Putamen (tissue), 1 donor: ENCODE measurements at places on chromosomes 1 and 21.

- DNase-seq = no peak
Measured at GRCh38 chr1:174258148-174258550, 98.8 kb downstream of the RABGAP1L start.

GRCh38 chr21:28459193-28459592, 533.5 kb downstream of the LTN1 start:
- no peak for DNase-seq

GRCh38 chr1:89735479-89735878, 85.4 kb upstream of the LRRC8D start:
- DNase-seq = no peak

- DNase-seq = no peak
Measured at GRCh38 chr1:241551759-241552638, 19.8 kb downstream of the KMO start.

DNA sequence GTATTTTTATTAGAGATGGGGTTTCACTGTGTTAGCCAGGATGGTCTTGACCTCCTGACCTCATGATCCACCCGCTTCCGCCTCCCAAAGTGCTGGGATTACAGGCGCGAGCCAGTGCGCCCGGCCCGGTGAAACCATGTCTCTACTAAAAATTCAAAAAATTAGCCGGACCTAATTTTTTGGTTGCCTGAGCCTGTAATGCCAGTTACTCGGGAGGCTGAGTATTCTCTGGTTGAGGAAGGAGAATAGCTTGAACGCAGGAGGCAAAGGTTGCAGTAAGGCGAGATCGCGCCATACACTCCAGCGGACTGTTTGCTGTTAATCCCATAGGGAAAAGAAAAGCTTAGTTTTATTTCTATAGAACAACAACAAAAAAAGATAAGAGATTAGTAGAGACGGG, 29.9 kb upstream of the HJV start:
- DNase-seq = no peak

GRCh38 chr1:92909321-92909720, 51.9 kb downstream of the DIPK1A start:
- no peak for DNase-seq

DNA sequence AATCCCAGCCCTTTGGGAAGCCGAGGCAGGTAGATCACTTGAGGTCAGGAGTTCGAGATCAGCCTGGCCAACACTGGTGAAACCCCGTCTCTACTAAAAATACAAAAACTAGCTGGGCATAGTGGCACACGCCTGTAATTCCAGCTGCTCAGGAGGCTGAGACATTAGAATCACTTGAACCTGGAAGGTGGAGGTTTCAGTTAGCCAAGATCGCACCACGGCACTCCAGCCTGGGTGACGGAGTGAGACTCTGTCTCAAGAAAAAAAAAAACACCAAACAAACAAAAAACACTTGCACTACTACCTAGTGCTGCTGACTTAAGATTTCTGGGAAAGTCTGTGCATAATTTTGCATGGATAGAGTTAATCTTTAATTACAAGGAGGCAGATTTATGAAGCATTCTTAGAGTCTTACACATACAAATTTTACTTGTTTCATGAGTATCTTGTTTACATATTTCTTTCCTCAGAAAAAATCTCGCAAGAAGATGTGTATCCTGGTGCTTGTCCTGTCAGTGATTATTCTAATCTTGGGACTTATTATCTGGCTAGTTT, 8.7 kb upstream of the PPP1R8 start:
- no peak for DNase-seq

DNA sequence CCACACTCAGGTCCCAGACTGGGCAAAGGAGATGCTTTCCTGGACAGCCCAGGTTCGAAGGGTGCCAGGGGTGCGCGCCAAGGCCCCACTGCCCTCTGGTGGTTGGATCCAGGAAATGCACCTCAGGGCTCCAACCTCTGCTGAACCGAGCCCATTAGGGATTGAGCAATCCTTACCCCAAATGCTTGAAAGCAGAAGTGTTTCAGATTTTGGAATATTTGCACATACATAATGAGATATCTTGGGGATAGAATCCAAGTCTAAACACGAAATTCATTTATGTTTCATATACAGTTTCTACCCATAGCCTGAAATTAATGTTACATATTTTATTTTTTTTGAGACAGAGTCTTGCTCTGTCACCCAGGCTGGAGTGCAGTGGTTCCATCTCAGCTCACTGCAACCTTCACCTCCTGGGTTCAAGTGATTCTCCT, 57.4 kb downstream of the SLC9A1 start:
- no peak for DNase-seq

GRCh38 chr1:210750468-210750867, 383.5 kb downstream of the KCNH1 start:
- DNase-seq = peak; percentile 49

GRCh38 chr1:212283741-212284140, 1.5 kb upstream of the PPP2R5A start:
- no peak for DNase-seq

- DNase-seq = no peak
Measured at GRCh38 chr1:167223144-167224103, 2.7 kb downstream of the POU2F1 start.

DNA sequence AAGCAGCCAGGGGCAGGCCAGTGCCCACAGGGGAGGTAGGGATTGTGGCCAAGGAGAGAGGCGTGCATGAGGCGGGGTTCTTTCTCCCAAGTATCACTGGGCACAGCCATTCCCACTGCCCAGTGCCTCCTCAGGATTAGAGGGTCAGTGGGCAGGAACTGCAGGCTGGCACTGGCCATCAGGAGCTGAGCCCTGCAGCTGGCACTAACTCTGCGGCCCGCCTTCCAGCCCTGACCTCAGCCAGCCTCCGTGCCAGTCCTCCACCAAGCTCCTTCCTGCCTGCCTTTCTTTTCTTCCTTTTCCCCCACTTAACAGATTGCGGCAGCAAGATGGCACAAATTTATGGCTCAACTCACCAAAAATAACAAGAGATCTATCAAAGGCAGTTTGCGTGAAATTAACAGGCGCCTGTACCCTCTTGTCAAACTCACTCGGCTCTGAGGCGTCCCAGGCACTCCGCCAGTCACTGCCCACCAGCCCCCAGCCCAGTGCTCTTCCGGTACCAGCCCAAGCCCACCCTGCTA, 11.1 kb downstream of the ADGRB2 start:
- peak; percentile 70 for DNase-seq

GRCh38 chr21:42537106-42537742, 23.6 kb downstream of the SLC37A1 start:
- no peak for DNase-seq

DNA sequence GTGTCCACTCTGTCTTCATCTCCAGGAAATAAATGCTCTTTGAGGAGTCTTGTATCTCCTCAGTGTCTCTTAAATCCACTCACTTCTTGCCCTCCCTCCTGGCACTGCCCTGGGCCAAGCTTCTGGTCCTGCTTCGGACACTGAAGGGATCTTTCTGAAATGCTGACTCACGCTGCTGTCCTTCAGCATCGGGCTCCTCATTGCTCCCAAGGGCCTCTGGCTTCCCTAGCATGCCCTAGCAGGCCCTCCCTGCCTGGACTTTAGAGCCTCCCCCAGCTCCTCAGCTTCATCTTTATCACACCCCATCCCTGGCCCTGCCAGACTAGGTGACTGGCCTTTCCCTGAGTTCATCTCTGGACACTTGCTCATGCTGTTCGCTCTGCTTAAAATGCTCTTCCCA, 96.6 kb downstream of the FOXD2 start:
- no peak for DNase-seq

GRCh38 chr1:32861904-32862695, 8.6 kb downstream of the FNDC5 start:
- DNase-seq = no peak

GRCh38 chr1:159939678-159940002, 5.8 kb downstream of the IGSF9 start:
- DNase-seq = no peak

DNA sequence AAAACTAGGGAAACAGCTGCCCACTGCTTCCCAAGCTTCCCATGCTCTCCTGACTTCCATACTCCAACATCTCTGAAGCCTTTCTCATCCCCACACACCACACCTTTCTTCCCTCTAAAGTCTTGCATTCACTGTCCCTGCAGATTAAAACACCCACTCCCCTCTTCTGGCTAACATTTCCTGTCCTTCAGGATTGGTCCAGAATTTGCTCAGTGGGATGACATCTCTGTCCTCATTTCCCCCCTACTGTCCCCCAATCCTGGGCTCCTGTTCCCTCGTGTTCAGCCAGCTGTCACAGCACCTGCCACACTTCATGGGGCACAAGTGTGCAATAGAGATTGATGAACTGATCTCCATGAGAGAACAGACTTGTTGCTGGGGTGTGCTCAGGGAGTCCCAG, 82.7 kb downstream of the KCND3 start:
- DNase-seq = no peak

DNA sequence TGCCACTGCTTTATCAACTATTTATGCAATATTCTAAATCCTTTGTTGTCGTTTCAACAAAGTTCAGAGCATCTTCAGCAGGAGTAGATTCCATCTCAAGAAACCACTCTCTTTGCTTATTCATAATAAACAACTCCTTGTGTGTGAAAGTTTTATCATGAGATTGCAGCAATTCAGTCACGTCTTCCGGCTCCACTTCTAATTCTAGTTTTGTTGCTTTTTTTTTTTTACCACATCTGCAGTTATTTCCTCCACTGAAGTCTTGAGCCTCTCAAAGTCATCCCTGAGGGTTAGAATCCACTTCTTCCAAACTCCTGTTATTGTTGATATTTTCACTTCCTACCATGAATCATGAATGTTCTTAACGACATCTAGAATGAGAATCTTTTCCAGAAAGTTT, 14.8 kb upstream of the ETS2 start:
- no peak for DNase-seq

- DNase-seq = no peak
Measured at GRCh38 chr21:44461005-44461404, 5.7 kb downstream of the LRRC3 start.

DNA sequence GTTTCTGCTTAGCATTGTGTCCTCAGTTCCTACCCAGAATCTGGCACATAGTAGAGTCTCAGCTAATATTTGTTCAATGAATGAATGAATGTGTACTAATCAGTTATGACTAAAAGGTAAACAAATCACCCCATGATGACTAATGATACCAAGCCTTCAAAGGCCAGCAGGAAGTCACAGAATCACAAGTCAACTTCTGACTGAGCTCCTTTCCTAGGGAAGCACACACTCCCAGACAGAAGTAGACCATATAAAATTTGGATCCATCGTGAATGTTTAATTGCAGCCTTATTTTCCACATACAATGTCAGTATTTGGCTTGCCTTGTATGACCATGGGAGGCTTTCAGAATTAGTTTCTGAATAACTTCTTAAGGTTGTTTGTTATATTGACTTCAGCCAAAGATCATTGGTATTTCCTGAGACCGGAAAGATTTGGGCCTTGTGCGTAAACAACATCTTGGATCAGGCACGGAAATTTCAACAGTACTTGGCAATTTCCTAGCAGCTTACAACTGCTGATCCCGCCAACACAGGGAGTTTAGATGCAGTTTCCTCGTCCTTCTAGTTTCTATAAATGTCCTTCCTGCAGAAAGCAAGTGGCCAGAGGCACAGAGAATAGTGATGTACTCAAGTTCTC, 185.9 kb upstream of the ATP1B1 start:
- peak; percentile 16 for DNase-seq

- no peak for DNase-seq
Measured at GRCh38 chr1:46188295-46189030, 9.8 kb downstream of the POMGNT1 start.

- no peak for DNase-seq
Measured at GRCh38 chr1:234277161-234277868, 95.9 kb upstream of the COA6 start.

DNA sequence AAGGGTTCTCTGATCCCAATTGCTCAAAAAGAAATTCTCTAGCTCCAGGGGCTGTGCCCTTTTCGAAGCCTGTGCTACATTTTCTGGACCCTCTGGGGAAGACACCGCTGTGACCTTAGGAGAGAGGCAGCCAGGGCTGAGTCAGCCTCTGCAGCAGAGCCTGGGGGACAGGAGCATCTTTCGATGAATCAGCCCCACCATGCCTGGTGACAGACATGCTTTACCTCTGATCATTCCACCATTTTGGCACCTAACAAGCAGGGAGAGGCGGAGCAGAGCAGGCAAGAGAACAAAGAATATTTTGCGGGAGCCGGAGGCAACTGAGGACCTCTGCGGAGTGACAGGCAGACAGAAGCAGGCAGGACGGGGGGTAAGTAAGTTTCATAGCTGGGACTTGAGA, 84.9 kb downstream of the VWA5B1 start:
- no peak for DNase-seq

- no peak for DNase-seq
Measured at GRCh38 chr21:34100790-34101189, 27.4 kb downstream of the MRPS6 start.

- DNase-seq = no peak
Measured at GRCh38 chr1:22169816-22170215, 26.9 kb upstream of the WNT4 start.

DNA sequence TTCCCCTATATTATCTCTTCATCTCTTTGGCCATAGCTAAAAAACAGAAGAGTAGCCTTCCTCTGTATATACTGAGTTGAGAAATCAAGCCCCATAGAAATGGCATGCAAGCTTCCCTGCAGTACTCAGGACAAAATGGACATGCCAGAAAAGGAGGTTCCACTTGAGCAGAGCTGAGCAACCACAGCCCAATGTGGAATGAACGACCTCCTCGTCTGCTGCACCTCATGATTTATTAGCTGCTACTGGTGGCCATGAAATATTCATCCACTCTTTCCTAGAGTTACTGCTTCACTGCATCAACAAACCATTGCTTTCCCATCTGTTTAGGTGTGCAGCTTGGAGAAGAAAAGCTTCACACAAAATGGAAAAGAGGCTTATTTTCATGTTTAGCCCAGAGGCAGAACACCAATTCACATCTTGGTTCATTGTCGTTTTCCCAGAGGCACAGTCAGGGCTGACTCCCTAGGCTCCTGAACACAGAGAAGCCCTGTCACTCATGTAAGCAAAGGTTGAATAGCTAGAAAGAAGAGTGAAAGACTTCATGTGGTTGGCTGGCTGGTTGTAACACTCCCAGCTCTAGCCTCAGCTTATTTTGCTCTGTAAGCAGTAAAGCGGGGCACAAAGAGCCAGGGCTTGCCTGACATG, 148.0 kb downstream of the TSEN15 start:
- DNase-seq = no peak

DNA sequence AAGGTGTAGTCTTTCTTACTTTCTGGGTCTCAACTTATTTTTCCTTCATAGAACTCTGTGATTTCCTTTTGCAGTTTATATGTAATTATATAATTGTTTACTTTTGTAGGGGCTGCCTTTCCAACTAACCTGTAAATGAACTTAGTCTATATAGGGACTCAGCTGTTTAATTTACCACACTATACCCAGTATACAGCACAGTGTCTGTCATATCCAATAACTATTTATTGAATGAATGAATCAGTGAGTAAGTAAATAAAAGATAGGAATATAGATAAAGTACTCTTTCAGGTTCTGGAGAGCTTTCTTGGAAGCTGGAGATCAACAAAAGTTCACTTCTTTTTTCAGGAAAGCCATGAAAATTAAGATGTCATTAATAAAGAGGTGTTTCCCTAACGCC, 174.8 kb downstream of the NTNG1 start:
- DNase-seq = no peak

- DNase-seq = no peak
Measured at GRCh38 chr1:117652421-117652820, 46.6 kb downstream of the TENT5C start.

GRCh38 chr1:60833173-60833572, 249.2 kb upstream of the NFIA start:
- DNase-seq = no peak

GRCh38 chr1:71054281-71054731, 6.7 kb upstream of the PTGER3 start:
- DNase-seq = no peak

GRCh38 chr21:28431022-28431421, 561.7 kb downstream of the LTN1 start:
- DNase-seq = no peak

- DNase-seq = no peak
Measured at GRCh38 chr1:20640183-20640597, 6.9 kb downstream of the PINK1 start.
